CD14-positive monocyte (primary cell): ENCODE measurements at places on chromosomes 11 and 22.

DNA sequence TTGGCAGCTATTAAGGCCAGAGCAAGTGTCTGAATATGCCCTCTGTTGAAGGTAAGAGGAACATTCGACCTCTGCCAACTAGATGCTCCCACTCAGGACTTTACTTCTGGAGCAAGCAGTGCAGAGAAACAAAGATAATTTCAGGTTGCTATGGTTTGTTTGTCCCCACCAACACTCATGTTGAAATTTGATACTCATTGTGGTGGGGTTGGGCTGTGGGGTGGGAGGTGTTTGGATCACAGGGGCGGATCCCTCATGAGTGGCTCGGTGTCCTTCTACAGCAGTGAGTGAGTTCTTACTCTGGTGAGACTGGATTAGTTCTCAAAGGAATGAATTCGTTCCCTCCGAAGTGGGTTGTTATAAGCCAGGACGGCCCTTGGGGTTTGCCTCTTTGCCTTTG is 12.0 kb downstream of the OR8A1 start:
- no peak for DNase-seq

GRCh38 chr11:47413908-47414684 is 5.7 kb downstream of the SLC39A13 start:
- DNase-seq, result no peak

GRCh38 chr22:46528121-46528610 is 9.3 kb downstream of the CELSR1 start:
- DNase-seq, result peak; percentile 83

DNA sequence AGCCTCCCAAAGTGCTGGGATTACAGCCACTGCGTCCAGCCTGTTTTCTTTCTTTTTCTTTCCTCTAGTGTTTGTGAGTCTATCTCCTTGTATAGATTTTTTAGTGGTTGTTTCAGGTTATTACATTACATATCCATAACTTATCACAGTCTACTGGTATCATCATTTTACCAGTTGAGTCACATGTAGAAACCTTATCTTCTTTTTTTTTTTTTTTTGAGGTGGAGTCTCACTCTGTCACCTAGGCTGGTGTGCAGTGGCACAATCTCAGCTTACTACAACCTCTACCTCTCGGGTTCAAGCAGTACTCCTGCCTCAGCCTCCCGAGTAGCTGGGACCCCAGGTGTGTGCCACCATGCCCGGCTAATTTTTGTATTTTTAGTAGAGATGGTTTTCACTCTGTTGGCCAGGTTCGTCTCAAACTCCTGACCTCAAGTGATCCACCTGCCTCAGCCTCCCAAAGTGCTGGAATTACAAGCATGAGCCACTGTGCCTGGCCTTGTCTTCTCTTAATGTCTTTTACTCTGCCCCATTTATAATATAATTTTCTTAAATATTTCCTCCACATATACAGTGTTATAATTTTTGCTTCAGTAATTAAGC is 11.0 kb downstream of the CDC45 start:
- DNase-seq, result no peak

GRCh38 chr22:37021710-37022482 is 2.4 kb downstream of the MPST start:
- DNase-seq, result peak; percentile 72

- DNase-seq, result no peak
Measured at GRCh38 chr11:100719809-100720221, 32.7 kb downstream of the ARHGAP42 start.

- DNase-seq, result no peak
Measured at GRCh38 chr22:47139013-47139789, 376.8 kb downstream of the TBC1D22A start.

DNA sequence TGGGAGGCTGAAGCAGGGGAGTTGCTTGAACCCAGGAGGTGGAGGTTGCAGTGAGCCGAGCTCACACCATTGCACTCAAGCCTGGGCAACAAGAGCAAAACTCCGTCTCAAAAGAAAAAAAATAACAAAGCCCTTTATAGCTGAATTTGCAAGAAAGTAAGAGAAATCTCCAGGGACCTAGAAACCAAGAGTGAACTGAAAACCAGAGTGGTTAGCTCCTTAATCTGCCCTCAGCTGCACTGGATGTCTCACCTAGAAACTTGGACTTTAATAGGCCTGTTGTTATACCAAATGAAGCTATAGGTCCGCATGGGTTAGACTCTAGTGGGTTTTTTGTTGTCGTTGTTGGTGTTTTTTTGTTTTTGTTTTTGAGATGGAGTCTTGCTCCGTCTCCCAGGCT is 4.1 kb downstream of the NEU3 start:
- no peak for DNase-seq

- peak; percentile 85 for DNase-seq
Measured at GRCh38 chr11:64777449-64778222, 706 bp downstream of the SF1 start.

DNA sequence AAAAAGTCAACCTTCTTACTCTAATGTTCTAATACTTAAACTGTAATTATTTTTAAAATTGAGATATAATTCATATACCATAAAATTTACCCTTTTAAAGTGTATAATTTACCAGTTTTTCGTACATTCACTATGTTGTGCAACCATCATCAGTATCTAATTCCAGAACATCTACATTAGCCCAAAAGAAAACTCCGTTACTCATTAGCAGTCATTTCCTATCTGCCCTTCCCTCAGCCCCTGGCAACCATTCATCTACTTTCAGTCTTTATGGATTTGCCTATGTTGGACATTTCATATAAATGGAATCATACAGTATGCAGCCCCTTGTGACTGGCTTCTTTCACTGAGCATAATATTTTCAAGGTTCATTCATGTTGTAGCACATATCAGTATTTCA is 22.2 kb downstream of the SGSM3 start:
- DNase-seq, result no peak

DNA sequence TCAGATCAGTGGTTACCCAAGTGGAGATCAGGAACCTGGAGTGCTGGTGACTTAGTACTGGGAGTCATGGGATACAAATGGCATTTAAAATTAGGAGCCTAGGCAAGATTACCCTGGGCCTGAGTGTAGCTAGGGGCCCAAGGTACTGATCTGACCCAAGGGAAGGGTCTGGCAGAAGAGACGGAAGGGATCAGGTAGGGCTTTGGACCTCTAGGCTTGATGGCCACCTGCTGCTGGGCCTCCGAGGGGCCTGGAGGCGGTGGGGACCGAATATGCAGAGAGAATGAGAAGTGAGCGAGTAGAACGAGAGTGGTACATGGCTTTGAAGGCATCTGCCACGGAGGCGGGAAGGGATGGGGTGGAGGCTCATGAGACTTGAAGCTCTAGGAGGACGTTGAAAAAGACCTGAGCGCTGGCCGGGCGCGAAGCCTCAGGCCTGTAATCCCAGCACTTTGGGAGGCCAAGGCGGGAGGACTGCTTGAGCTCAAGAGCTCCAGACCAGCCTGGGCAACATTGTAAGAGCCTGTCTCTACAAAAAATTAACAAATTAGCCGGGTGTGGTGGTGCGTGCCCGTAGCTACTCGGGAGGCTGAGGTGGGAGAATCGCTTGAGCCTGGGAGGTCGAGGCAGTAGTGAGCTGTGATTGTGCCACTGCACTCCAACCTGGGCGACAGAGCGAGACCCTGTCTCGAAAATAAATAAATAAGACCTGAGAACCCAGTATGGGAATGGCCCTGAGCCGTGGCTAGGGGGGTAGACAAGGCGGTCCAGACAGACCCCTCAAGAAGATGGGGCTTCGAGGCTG is 563 bp upstream of the PPIL2 start:
- DNase-seq, result no peak

GRCh38 chr11:22539821-22540256 is 85.8 kb downstream of the FANCF start:
- DNase-seq, result no peak

GRCh38 chr11:13786688-13787087 is 118.2 kb downstream of the FAR1 start:
- DNase-seq, result no peak

DNA sequence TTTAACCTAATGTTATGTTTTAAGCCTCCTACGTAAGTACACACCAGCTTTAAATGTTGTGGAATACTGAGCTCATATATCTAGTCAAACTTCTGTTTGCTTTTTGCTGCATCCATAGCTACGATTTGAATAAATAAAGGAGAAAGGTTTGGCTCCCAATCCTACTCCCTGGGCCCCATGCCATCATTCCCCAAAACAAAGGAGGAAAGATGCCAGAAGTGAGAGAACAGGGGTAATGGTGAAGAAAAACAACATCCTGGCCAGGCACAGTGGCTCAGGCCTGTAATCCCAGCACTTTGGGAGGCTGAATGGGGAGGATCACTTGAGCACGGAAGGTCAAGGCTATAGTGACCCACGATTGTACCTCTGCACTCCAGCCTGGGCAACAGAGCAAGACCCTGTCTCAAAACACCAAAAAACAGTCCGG is 26.5 kb downstream of the SCGB1A1 start:
- DNase-seq, result no peak

- DNase-seq, result no peak
Measured at GRCh38 chr11:57316017-57316416, 8.7 kb downstream of the TNKS1BP1 start.

GRCh38 chr11:48019217-48019584 is 38.8 kb downstream of the PTPRJ start:
- DNase-seq, result peak; percentile 53

DNA sequence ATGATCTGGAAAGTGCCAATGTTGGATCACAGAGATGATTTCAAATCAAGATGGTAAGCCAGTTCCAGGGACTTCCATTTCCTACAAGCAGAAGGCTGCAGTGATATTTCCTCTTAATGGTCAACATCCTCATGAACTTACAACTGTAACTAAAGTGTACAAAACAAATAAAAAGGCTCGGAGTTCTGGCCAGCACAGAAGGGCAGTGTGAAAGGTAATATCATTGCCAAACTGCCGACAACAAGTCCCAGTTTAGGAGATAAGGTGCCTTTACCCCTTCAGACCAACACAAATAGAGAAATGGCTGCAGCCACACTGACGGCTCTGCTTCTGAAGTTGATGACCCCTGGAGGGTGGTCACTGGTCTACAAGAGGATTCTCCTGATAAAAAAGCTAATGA is 91.1 kb downstream of the ETS1 start:
- DNase-seq, result no peak

DNA sequence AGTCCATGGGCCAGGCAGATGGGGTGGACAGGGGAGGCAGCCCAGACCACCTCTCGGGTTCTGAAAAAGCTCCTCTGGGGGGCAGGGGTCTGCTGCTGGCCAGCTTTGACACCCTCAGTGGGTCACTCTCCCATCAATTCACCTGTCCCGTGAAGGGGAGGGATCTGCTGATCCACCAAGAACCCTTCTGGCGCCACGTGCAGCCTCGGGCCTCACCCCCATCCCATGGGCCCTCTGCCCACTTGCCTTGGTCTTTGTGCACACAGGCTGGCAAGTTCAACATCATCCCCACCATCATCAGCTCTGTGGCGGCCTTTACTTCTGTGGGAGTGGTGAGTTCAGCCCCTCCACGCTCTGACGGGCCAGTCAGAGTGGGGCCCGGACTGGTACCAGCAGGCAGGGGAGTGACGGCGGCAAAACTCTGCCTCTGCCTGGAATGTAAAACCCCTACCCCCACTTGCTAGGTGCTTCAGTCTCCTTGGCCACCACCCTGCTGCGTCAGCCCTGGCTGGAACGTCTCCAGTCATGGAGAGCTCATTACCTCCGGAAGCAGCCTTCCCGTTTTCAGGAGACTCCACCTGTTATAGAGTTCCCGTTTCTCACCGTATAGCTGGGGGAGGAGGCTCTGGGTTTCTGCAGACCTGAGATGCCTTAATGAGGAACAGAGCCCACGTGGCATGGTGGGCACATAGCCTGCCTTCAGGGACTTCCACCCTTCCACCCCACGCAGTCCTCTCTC is 12.7 kb downstream of the PRG3 start:
- no peak for DNase-seq

DNA sequence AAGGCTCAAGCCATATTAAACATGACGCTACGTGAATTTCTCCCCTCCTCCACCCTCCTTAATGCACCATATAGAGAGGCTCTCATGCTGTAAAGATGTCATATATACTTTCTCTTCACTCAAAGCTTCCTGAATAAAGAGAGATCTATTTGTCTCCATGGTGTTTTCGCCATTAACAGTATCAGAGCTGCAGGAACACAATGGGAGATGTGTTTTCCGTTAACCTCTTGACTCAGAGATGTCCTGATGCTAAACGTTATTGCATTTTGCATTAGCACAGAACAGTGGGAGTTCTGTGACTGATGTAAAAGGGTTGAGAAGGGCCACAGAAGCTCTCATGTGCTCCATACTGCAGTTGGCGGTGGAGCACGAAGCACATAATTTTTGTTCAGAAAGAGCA is 25.7 kb upstream of the BLID start:
- no peak for DNase-seq

DNA sequence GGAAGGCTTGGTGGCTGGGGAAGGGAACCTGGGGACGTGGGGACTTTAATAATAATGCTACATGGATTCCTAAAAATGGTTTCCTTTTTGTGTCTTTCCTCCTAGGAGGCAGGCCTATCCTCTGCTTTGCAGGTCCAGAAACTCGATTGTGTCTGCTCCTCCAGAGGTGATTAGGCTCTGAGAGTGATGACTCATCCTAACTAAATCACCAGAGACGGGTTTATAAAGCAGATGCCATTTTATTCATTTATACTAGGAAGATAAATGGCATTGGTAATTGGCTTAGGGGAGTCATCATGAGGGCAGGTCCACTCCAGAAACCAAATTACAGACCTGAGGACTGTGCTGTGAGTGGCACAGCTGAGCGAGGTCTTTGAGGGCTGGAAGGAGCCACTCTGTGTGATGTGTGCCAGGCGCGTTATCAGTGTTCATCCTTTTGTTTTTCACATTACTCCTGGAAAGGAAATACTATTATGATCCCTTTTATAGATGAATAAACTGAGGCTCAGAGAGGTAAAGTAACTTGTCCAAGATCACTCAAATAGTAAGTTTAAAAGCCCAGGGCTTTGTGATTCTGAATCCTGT is 7.1 kb downstream of the NLRX1 start:
- DNase-seq, result no peak

DNA sequence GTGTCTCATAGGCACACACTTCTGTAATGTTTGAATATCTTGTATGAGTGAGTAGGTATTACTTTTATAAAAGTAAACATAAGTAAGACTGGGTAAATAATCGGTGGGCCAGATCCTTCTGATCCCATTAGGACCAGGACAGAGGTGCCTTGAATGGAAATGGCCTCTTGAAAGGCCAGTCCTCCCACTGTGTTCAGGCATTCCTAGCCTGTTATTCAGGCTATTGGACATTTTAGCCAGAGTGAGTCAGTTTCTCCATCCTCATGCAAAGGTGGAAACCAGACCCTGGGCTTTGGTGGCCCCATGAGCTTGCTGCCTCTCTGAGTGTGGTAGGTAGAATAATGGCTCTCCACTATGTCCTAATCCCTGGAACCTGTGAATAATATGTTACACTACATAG is 34.4 kb downstream of the C11orf96 start:
- DNase-seq, result no peak

DNA sequence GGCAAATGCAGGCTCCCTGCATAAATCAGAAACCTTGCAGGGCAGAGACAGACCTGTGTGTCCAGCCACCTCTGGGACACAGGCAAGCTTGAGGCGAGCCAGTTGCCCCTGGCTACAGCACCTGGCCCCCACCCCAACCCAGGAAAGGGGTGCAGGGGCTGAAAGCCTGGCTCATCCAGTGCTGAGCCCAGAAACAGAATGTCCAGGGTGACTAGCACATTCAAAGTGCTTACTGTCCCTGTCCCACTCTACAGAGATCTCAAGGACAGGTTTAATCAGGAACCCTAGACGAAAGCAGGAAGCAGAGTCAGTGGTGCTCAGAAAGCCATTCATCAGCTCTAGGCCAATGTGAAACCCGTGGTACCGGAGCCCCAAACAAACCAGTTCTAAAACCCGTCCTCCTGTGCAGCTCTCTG is 31.9 kb downstream of the PLEKHA7 start:
- no peak for DNase-seq

GRCh38 chr11:10914050-10914449 is 56.2 kb upstream of the ZBED5 start:
- DNase-seq, result peak; percentile 78

GRCh38 chr22:23686416-23687024 is 4.3 kb upstream of the RGL4 start:
- DNase-seq, result no peak
